ENCODE measurements at places on chromosomes 2 and 18.

- DNase-seq, result no peak
These were observed 312.2 kb downstream of the PTH2R start for GRCh38 chr2:208718828-208719227.

GRCh38 chr2:130354139-130354428 is 1.8 kb upstream of the PTPN18 start:
- no peak for DNase-seq

- peak; percentile 52 for DNase-seq
These were observed 536 bp downstream of the ELP2 start for GRCh38 chr18:36130039-36130831.

- no peak for DNase-seq
These were observed 209.5 kb downstream of the KLHL29 start for GRCh38 chr2:23594460-23594825.

- DNase-seq, result no peak
These were observed 119.3 kb downstream of the SPTBN1 start for GRCh38 chr2:54575379-54575888.

DNA sequence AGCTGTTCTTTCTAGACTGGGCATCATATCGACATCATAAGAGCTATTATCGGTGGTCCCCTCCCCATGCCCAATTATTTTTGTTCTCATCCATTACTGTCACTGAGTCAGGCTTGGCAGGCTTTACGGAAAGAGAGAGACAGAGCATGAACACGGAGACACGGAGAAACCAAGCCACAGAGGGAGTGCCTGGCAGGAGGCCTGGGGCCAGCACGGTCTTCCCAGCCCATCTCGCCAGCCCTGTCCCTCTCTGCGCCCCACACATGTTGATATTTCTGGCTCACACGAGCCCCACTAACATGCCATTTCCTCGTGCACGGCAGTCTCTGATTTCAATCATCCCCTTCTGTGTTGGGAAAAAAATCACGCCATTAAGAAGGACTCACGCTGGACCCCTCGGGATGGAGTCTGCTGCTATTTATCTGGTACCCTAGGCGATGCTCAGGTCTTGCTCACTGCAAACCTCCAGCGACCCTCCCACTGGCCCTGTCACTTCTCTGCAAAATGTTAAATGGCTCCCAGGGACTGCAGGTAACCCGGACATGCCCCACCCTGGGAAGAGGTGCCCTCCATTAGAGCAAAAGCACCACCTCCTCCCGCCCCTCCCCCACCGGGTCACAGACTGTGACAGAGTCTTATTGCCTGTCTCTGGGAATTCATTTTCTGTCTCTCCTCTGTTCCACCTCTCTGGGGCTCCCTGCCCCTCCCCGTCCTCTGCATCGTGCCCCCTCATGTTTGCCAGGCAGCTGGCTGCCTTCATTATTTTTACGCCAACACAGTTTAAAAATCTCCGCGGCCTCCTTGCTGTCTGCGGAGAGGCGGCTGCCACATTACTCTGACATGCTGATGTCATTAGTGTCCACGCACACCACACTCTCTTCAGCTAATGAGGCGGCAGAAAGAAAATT is 40.1 kb upstream of the GBX2 start:
- DNase-seq, result no peak
